ENCODE measurements at places on chromosomes 13 and 19. TPM values are rescaled to one million over a fixed set of nuclear protein-coding genes. Genes with fewer than 3 reads are reported as not detected.

MTUS2 gene
- polyA plus RNA-seq = 0.25 TPM

NXNL1 gene
- polyA plus RNA-seq = not detected

LINGO3 gene
- polyA plus RNA-seq = 0.08 TPM

GAMT gene
- polyA plus RNA-seq = 18.5 TPM

PLIN5 gene
- polyA plus RNA-seq = 5.7 TPM

DNA sequence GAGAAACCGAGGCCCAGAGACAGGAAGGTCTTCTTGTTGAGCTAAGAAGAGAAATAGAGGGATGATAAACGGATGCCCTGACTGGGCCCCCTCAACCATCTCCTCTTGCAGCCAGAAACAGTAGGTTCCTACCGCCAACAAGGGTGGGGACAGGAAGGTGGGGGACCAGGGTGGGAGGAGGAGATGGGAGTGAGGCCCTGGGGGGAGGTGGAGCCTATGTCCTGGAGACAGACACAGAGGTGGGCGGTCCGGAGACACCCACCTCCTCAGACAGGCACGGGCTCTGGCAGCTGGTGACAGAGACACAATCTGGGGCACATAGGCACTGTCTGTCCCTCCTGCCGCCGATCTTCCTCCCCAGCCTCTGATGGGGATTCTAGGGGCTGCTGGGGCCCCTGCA is 16.9 kb downstream of the GADD45B start:
- DNase-seq = no peak

DNA sequence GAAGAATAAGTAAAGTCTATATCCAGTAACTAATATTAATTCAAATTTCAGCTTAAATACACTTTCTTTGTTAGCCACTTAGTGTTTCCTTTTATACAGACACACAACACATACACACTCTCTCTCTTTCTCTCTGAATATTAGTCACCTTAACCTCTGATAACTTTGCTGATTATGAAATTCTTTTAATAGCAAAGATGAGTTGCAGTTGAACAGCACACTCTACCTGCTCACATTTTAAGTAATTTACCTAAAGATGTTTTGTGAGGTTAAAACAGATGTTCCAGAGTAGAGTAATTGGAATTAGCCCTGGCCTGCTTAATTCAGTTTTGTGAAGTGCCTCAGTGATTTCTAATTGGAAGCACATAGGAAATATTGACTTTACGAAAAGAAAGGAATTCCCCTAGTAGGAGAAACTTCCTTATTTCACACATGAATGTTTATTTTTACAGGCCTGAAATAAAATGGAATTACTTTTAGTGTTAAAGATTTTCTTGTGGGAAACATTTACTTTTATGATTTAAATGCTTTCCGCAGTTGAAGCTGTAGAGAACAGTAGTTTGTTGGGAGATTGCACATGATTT is 184.3 kb downstream of the MYO16 start:
- DNase-seq = no peak

DNA sequence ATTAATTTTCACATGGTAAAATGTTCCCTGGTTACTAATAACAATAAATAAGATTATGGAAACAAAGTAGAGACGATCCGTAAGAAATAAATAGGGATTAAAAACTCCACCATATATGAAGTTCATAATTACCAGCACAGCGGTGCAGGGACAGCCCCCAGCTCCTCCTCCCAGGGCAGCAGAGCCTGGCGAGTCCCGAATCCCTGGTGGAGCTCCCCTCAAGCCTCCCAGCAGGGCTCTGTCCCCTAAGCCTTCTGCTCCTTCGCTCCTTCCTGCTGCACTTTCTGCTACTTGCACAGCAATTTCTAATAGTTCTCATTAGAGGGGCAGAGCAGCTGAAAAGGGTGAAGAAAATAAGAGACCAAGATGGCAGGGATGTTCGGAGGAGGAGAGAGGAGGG is 43.6 kb downstream of the RASA3 start:
- no peak for DNase-seq

DNA sequence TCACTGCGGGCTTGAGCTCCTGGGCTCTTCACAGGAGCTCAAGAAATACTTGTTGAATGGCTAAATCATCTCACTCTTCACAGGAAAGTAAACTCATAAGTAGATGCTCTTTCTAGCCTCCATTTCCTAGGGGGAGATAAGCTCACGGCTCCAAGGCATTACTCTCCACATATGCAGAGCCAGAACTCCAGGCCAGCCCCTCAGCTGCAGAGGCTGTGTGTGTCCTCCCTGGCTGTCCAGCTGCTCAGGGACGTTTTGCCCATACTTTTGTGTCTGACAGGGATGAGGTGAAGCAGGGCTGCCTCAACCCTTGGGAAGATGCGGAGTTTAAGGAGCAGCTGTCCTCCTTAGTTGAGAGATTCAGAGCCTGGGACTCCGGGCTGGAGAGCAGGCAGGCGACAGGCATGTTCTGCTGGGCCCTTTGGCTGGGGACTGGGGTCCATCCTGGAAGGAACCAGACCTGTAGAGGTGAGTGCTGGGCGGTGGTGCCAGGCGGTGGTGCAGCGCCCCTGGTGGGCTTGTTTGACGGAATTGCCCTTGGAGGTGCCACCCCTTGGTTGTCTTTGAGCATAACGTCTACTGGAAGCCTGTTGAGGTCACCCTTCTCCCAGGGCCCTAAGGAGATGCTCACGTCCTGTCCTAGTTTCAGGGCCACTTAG is 20.5 kb upstream of the SLC15A1 start:
- DNase-seq = no peak

Measured in urinary bladder (tissue), 4 donors.